CD8-positive, alpha-beta memory T cell (primary cell): ENCODE measurements at places on chromosomes 11 and 22. TPM values are rescaled to one million over a fixed set of nuclear protein-coding genes. Genes with fewer than 3 reads are reported as not detected.

DNA sequence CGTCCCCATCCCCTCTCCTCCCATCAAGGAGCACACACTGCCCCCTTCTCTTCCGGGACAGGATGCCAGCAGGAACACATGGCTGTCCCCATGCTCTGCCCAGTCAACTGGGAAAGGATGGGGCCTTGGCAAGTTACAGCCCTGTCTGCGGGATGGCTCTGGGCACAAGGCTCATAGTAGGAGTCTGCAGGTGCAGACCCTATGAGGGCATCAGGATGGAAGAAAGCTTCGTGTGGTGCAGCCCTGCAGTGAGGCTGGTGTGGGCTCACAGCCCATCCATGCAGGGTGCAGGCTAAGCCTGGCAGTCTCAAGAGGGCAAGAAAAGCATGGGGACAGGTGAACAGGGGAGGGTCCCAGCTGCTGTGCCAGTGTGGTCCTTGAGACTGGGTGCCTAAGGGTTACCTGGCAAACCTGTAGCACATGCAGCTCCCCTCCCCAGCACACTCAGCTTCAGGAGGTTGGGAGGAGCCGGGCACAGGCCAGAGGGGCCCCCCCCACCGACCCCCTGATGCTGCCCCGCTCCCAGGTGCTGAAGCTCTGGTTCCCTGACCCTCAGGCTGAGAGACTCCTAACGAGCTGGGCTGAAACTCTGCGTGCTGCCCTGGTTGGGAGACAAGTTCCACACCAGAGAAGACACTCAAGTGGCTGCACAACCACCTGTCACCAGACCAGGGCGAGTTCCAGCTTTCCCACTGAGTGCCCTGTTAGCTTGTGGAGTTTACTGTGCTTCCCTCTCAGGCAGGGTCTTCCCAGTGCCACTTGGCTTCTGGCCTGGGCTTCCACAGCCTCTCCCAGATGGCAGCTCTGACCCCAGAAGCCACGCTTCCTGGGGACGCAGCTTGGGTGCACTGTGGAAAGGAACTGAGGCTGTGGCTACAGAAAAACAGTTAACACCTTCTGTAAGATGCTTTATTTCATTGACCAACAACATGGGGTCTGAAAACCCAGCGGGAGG lies 3.3 kb upstream of the SCARF2 start:
- peaks cover 13% of the 10 kb centered on the region for H3K4me1 ChIP-seq
- peaks cover 19% of the 10 kb centered on the region for H3K27me3 ChIP-seq
- H3K4me3 ChIP-seq = no peak overlapping the region
- peaks cover 7% of the 10 kb centered on the region for H3K36me3 ChIP-seq

DNA sequence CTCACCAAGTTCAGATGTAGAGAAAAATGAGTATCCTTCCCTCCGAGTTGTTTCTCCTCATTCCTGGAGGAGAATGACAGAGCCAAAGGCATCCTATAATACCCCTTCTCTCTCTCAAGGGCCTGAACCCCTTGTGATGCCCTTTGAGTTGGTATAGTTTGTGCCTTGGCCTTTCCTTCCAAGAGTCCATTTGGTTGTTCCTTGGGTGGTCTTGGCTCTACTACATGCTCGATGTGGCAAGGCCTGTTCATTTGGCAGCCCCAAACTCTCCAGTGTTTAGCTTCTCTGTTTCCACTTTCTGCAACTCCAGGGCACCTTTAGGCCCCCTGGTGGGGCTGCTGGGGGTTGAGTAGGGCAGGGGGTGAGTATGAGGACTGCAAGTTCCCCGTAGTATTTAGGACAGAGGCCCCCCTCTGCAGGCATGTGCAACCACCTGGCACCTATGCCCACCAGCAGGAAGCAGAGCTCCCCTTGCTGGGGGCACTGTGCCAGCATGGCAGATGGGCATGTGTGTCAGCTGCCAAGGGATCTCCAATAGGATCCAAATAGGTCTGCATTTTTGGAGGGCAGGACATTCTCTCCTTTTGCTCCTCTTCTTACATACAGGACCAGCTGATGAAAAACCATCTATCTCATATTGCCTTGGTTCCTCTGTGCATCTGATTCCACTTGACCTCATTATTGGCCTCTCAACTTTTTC lies 217.2 kb upstream of the CADM1 start:
- no peaks in the 10 kb centered on the region for H3K27me3 ChIP-seq
- no peak overlapping the region for H3K4me3 ChIP-seq
- no peaks in the 10 kb centered on the region for H3K36me3 ChIP-seq
- no peak overlapping the region for H3K27ac ChIP-seq
- no peaks in the 10 kb centered on the region for H3K4me1 ChIP-seq

Gene PGGHG
- 9.8 TPM for polyA plus RNA-seq

DNA sequence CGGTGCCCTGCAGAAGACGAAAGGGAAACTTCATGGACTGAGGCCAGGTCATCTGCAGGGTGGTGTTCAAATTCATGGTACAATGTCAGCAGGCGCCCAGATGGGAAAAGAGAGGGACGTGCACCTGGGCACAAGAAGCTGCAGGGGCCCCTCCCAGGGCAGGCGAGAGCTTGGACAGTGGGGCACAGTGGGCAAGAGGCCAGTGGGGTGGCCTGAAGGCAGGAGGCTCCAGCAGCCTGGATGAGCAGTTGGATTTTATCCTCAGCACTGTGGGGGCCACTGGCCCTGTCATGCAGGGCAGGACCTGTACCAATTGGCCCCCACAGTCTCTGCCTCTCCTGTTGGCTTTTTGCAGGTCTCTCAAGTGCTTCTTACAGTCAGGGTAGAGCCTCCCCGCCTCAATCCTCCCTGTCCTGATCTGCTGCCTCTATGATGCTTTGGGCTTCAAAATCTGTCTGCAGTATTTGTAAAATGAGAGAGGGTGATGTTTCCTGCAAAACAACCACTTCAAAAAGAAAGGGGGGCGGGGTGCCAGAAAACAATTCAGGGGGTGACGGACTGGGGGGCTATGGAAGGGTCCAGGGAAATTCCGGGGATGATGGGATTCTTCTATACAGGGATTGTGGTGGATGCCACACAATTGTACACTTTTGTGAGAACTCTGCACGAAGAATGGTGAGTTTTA lies 1.7 kb upstream of the BID start:
- no peaks in the 10 kb centered on the region for H3K36me3 ChIP-seq
- DNase-seq = no peak
- H3K27ac ChIP-seq = no peak overlapping the region
- H3K4me1 ChIP-seq = peaks cover 84% of the 10 kb centered on the region

Gene INS
- polyA plus RNA-seq = not detected

GRCh38 chr11:83124636-83125424 lies 32.1 kb upstream of the PCF11 start:
- no peak overlapping the region for H3K27ac ChIP-seq
- H3K4me3 ChIP-seq = no peak overlapping the region
- H3K36me3 ChIP-seq = no peaks in the 10 kb centered on the region
- H3K27me3 ChIP-seq = no peaks in the 10 kb centered on the region
- no peak for DNase-seq
- H3K4me1 ChIP-seq = peaks cover 33% of the 10 kb centered on the region

DNA sequence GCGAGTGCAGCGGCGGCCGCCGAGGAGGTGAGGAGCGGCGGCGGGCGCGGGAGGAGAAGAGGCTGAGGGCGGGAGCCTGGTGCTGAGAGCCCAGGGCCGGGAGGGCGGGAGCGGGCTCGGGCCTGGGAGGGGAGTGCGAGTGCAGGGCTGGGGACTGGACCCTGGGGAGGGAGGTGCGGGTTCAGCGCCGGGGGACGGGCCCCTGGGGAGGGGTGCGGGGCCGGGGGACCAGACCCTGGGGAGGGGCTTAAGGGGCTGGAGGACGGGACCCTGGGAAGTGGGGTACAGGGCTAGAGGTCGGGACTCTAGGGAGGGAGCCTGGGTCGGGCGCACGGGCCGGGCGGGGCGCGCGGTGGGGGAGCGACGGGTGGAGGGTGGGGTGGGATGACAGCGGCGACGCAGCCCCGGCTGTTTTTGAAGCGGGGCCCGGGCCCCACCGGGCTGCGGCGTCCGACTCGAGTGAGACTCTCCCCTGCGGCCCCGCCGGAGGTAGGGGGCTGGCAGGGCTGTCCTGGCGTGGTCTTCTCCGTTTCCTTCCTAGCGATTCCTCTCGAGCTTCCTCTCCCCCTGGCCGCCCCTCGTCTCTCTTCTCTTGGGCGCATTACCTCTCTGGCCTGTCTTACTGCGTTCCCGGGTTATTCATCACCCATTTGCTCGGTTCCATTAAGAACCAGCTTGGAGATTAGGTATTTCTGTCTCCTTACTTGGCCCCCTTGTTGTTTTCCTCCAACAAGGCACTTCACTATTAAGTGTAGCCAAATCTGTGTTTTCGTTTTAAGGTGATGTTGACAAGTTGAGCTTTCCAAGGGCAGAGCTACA lies 754 bp downstream of the NUP50 start:
- peak overlapping the region; percentile 79 for H3K4me3 ChIP-seq
- no peaks in the 10 kb centered on the region for H3K27me3 ChIP-seq
- DNase-seq = peak; percentile 18
- H3K27ac ChIP-seq = peak overlapping the region; percentile 79

Gene CNTF
- not detected for polyA plus RNA-seq

DNA sequence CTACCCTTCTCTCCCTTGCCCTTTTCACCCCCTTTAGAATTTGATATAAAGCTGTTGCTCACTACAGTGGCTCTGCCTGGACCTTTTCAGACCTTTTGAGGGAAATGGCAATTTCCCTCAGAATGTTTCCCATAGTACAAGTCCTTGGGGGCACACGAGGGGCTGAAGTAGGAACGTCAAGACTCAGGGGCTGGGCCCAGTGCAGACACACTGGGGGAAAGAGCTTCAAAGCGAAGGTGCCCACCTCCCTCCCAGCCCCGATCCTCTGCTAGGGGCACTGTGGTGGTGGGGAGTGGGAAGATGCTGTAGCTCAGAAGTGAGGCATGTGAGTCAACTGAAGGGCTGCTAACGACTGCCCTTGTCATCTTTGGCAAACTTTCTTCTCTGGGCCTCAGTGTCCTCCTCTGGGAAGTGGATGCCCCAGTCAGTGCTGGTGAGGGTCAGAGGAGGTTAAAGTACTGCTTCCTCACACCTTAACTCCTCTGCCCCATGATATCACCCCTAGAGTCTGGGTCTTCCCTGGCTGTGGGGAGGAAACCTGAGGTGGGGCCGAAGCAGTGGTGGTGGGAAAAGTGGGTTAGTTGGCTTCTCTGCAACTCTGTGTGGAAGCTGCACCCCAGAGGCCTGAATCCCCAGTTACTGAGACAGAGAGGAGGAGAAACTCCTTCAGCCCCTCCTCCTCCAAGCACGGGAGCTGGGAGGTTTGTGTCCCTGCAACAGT lies 425.3 kb upstream of the B3GAT1 start:
- H3K4me3 ChIP-seq = no peak overlapping the region
- no peaks in the 10 kb centered on the region for H3K4me1 ChIP-seq
- no peaks in the 10 kb centered on the region for H3K36me3 ChIP-seq
- no peak overlapping the region for H3K27ac ChIP-seq
- DNase-seq = no peak
- H3K27me3 ChIP-seq = no peaks in the 10 kb centered on the region

DNA sequence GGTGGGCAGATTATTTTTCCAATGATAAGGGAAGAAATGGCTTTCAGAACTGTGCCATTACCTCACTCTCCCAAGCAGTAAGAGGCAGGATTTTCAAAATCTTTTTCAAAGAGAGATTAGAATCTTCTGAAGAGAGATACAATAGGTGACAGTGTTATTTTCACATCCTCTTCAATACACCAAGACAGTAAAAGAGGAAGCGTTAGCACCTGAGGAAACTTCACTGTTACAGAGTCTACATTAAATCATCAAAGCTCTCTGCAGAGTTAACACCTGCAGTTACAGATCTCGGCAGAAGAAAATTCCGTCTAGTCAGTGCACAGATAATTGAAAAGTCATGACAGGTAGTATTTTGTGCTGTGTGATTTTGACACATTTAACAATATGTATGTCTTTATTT lies 144.9 kb downstream of the PGR start:
- H3K36me3 ChIP-seq = no peaks in the 10 kb centered on the region
- H3K4me3 ChIP-seq = no peak overlapping the region
- no peak overlapping the region for H3K27ac ChIP-seq
- no peaks in the 10 kb centered on the region for H3K27me3 ChIP-seq

DNA sequence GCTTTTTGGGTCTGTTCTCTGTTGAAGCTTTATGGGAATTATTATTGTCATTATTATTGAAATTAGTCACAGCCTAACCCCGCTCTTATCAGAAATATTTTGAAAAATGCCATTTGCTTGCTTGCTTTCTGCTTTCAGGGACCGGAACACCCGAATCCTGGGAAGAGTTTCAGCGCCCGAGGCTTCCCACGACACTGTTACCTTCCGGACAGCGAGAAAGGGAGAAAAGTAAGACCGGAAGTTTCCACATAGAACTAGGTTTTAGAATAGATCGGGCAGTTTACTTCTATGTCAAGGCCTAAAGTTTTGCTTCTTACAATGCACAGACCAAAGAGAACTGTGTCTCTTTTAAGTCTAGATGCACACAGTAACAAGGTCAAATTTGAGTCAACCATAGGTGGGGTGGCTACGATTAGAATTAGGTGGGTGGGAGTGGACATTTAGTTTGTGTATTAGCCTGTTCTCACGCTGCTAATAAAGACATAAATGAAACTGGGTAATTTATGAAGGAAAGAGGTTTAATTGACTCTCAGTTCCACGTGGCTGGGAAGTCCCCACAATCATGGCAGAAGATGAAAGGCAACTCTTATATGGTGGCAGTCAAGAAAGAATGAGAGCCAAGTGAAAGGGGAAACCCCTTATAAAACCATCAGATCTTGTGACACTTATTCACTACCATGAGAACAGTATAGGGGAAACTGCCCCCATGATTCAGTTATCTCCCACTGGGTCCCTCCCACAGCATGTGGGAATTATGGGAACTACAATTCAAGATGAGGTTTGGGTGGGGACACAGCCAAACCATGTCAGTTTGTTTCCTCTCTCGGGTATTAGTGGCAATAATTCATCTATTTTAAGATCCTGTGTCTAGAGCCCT lies 12.9 kb downstream of the MPEG1 start:
- H3K4me3 ChIP-seq = no peak overlapping the region
- DNase-seq = no peak
- no peaks in the 10 kb centered on the region for H3K27me3 ChIP-seq
- H3K4me1 ChIP-seq = no peaks in the 10 kb centered on the region
- no peak overlapping the region for H3K27ac ChIP-seq
- no peaks in the 10 kb centered on the region for H3K36me3 ChIP-seq

Gene CDON
- polyA plus RNA-seq = not detected

DNA sequence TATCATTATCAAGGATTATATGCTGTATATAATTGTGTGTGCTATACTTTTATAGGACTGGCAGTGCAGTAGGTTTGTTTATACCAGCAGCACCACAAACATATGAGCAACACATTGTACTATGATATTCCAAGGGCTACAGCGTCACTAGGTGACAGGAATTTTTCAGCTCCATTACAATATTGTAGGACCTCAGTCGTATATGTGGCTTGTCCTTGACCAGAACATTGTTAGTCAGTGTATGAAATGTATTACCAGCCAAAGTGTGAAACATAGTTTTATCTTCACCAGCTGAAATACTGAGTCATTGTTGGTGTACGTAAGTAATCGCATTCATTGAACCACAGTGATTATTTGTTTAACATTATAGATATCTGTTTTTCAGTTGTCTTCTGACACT lies 20.4 kb downstream of the JHY start:
- H3K27me3 ChIP-seq = no peaks in the 10 kb centered on the region
- no peak for DNase-seq
- H3K36me3 ChIP-seq = no peaks in the 10 kb centered on the region
- no peak overlapping the region for H3K4me3 ChIP-seq

GRCh38 chr11:15145615-15146014 lies 30.9 kb downstream of the INSC start:
- H3K27ac ChIP-seq = no peak overlapping the region
- H3K36me3 ChIP-seq = no peaks in the 10 kb centered on the region
- DNase-seq = no peak
- no peak overlapping the region for H3K4me3 ChIP-seq
- H3K27me3 ChIP-seq = no peaks in the 10 kb centered on the region
